ENCODE measurements at places on chromosomes 6 and 20.
A peak's percentile ranks its signal among the peaks of the same experiment; 100 is the strongest.

- DNase-seq = no peak
Measured at GRCh38 chr6:33443619-33444504, 10.5 kb upstream of the ZBTB9 start.

GRCh38 chr20:62721511-62722370 lies 13.1 kb downstream of the NTSR1 start:
- DNase-seq = no peak

- DNase-seq = no peak
Measured at GRCh38 chr20:35523298-35523888, 6.1 kb downstream of the C20orf173 start.

- no peak for DNase-seq
Measured at GRCh38 chr6:75503291-75503690, 9.7 kb upstream of the FILIP1 start.

DNA sequence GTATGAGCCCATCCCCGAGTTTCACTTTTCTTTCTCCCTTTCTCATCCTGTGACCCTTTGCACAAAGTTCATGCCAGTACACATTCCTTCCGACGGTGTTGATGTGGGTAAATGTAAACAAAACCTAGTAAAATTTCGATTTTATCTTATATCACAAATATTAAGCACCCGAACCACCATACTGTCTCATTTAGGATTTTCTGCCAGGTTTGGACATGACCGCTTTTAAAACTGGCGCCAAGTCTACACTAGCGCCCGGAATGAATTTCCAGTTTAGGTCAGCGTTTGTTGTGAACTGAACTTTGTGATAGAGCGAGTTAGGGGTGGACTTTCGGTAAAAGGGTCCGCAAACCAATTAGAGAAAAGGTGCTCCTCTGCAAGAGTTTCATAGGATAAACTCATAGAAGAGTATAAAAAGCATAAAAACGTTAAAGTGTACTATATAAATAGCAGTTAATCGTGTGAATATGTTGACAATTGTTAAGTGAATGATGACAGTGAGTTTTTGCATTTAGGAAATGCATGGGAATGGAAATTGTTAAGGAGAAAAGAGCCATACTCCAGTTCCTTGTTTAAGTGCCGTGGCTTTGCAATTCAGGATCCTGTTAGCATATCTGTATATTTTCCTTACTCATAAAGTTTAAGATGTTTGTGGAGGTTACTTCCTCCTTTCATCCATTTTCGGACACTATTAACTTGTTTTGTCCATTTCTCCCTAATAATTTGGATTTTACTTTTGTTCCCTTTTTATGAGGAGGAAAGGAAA lies 937 bp downstream of the AKAP7 start:
- no peak for DNase-seq

- no peak for DNase-seq
Measured at GRCh38 chr6:53582963-53583362, 38.1 kb upstream of the GCLC start.

- DNase-seq = no peak
Measured at GRCh38 chr6:133128191-133128590, 113.0 kb upstream of the EYA4 start.

- DNase-seq = no peak
Measured at GRCh38 chr20:44959082-44959637, 1.0 kb downstream of the TOMM34 start.

DNA sequence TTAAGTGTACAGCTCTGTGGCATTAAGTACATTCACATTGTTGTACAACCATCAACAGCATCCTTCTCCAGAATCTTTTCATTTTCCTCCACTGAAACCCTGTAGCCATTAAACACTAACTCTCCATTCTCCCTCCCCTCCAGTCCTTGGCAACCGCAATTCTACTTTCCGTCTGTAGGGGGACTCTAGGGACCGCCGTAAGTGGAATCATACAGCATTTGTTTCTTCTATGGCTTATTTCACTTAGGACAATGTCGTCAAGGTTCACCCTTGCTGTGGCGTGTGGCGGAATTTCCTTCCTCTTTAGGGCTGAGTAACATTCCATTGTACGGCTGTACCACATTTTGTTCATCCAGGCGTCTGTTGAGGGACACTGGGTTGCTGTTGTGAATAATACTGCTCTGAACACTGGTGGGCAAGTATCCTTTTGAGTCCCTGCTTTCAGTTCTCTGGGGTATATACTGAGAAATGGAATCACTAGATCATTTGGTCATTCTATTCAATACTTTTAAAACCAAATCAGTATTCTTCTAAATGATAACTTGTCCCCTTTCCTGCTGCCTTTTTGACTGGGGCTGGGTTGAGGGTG lies 50.7 kb downstream of the PPP1R3G start:
- DNase-seq = no peak

GRCh38 chr6:4300917-4301316 lies 165.5 kb upstream of the ECI2 start:
- peak; percentile 30 for DNase-seq

DNA sequence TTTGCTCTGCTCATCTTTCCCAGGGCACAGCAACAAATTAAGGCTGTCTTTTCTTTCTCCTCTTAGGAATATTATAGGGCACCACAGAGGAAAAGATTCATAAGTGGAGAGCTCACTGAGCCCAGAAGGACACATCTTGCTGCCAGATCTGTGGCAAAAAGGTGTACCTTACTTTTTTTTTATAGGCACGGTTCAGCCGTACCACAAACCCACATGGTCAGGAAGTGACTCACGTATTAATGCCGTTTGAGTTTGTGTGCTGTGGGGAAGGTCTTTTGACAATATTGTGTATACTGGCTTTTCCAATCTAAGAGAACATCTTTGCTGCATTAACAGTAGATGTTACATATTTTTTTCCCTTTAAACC lies 28.4 kb downstream of the PAQR8 start:
- no peak for DNase-seq

- DNase-seq = no peak
Measured at GRCh38 chr20:59042151-59042795, at the start of gene PRELID3B. Gene PRELID3B, minus strand, starts transcription at chr20:59042786. Its CDS starts 56 bp downstream, at chr20:59042730.

DNA sequence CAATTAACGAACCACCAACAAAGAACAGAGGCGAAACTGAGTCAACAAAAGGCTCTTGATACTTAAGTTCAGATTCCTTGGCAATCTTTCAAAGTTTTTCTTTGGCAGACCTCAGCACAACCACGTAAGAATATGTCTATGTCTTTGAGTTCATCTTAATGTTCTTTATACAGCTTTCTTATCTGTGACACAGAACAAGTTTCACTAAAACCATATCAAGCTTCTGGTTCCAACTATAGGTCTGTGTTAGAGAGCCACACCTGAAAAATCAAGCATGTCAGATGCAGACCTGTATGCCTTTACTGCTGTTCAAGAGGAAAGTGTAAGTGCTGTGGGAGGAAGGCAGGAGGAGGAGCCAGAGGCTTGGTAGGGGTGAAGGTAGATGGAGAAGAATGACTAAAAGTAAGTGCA lies 271.3 kb downstream of the KHDC1L start:
- DNase-seq = no peak

DNA sequence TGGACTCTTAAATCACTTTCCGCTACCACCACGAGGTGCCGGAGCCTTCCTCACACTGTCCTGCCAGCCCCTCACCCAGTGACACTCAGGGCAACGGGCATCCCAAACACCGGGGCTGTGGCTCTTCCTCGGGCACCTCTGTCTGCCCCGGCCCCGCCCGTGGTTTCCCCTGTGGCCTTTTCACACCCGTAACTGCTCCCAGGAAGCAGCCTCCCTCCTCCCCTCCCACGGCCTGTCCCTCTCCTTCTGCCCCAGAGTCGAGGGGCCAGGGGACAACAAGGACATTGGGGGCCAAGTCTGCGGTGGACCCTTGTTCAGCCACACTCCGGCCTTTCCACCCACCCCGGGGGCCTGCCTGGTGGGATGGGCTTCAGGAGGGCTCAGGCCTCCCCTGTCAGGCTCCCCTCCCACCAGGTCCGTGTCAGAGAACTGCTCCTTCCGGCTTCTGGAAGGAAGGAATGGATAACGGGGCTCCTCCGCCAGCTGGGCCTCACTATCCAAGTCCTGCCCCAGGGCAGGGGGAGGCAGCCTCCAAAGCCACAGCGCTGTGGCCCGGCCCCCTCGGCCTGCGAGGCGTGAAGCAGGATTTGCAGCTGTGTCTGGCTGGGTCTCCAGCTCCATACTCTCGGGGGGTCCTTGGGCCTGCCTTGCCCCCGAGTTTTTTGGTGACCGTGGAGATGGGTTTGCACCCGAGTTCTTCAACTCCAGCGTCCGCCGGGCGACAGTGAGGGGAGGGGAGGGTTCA lies 54.7 kb upstream of the CHRNA4 start:
- no peak for DNase-seq

DNA sequence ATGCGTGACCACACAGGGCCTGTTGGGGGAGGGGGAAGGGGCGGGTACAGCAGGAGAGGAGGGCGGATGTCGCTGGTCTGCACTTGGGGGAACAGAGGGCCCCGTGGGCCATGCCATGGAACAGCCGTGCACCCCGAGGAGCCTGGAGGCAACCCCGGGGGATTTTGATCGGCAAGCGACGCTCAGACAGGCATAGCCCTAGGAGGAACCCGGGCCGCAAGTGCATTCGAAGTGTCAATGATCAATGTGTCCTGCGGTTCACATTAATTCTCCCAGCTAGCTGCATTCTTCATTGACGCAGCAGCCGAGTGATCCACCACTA lies 772.8 kb upstream of the DEFB115 start:
- no peak for DNase-seq

GRCh38 chr6:166307082-166308032 lies 835 bp downstream of the PRR18 start:
- DNase-seq = no peak
